Activated T-cell treated with anti-CD3 and anti-CD28 coated beads for 24 hours (primary cell): ENCODE measurements at places on chromosomes 12 and 14.

DNA sequence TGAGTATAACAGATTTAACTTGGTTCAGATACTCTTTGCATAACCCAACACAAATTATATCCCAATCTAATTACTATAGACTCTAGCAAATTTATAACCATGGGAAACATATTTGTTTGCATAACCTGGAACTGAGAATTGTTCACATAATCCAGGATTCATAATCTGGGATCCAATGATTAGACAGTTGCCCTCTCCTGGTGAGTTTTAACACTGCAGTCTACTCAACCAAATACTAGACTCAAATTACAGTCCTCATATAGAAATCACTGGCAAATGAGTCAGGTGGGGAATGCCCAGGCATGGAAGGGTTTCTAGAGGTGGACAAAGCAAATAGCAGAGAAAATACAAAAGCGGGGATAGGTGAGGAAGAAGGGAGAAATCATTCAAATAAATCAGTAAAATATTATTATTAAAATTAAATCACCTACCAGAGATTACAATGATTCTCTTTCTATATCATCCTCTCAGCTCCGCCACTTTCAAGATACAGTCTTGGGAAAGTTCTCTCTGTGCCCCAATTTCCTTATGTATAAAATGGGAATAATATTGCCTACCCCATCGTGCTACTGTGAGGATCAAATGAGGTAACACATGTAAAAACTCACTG lies 9.4 kb downstream of the GCH1 start:
- no peak for DNase-seq

- no peak for DNase-seq
Measured at GRCh38 chr12:64724201-64724745, 34.9 kb downstream of the GNS start.

DNA sequence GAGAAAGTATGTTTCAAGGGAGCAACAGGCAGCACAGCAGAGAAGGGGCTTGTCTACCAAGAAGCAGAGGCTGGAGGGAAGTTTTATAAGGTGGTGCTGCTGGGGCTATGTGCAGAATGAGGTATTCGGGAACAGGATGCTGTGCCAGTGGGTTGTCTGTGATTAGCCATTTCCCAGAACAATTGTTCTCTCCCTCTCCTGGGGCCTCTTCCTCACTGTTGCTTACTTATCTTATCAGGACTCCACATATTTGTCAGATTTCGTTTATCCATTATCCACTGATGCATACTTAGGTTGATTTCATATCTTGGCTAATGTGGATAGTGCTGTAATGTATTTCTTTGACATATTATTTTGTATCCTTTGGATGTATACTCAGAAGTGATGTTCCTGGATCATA lies 195.1 kb upstream of the RTL1 start:
- DNase-seq: no peak

- no peak for DNase-seq
Measured at GRCh38 chr12:113292091-113292490, 42.8 kb downstream of the SLC8B1 start.

GRCh38 chr12:43675048-43675904 lies 83.3 kb downstream of the PUS7L start:
- no peak for DNase-seq

- no peak for DNase-seq
Measured at GRCh38 chr12:2334271-2334670, 281.5 kb downstream of the CACNA1C start.
